Stimulated activated CD8-positive, alpha-beta memory T cell treated with anti-CD3 and anti-CD28 coated beads, Interleukin-4, amount 100 ng/mL, for 1 hour (primary cell): ENCODE measurements at places on chromosomes 5 and 9.

- DNase-seq = no peak
Observed at GRCh38 chr9:134346151-134346550, 19.9 kb downstream of the RXRA start.

DNA sequence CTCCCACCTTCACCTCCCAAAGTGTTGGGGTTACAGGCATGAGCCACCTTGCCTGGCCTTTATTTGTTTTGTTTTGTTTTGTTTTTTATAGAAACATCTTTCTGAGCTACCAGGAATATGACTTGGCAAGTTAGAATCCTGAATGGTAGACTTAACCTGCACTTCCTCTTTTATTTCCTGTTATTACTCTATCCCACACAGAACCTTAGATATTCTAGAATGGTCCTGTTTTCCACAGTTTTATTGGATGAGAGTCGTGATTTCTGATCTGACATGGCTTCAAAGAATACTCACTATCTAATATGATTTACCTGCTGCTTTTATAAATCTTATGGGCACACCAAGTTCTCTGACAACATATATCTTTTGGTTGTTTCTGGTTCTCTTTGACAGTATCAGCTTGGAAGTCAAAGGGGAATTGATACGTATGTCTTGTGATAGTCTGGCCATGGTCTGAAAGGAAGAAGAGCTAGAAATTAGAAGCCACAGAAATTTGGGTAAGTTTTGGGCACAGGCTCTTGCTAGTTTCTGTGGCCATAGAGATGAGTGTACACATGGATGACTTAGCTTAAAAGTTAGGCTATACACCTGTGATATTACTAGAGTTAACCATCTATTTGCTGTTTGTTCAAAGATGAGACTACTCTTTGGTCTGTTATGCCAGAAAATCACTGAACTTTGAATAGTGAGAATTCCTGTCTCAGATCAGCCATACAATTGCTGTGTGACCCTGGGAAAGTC, 4.7 kb upstream of the PANK3 start:
- no peak for DNase-seq

- DNase-seq = no peak
Observed at GRCh38 chr9:77883846-77884771, 147.5 kb downstream of the GNAQ start.

DNA sequence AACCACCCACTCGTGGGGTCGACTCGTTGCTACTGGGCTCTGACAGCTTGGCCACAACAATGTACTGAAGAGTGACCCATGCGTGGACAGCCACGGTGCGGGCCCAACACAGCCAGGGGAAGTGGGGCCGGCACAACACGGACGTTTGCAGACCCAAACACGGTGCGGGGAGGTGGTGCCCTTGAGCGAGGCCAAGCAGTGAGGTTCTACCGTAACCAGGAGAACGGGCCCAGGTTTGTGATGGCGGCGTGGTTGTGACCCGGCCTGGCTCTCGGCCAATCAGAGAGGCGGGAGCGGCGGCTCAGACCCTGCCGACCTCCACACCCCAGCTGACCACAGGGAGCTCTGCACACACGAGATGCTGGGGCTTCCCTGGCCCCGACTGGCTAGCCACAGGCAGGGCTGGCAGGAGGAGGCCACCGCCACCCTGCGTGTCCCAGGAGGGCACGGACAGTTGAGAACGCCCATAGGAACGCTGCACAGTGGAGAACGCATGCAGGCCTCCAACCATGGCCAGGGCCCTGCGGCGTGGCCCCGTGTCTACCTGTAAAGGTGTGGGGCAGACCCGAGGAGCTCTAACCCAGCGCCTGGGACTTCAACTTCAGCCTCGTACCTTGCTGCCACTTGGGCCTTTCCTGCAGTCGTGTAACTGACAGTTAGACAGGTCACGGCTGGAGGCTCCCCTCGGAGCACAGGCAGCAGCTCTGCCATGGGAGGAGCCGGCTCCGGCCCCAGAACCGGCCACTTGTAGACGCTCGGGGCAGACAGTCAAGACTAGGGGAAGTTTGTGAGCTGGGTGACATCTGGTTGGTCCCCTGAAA, 13.7 kb downstream of the BRD3 start:
- DNase-seq = no peak

DNA sequence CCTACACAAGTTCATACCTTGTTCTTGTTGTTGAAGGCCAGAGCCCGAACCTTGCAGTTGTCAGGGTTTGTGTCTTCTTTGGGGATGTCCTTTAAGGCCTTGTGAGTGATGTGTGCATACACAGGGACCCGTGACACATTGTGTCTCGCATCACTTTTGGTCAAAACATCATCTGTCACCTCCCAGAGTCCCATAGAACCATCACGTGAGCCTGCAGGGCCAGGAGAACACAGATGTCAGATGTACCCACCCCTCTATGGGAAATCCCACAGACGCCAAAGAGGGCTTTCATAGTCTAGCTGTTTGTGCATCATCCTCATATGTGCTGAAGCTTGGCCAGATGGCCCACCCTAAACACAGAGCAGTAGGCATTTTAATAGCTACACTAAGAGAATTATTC, 28.2 kb downstream of the DCAF12 start:
- DNase-seq = no peak

DNA sequence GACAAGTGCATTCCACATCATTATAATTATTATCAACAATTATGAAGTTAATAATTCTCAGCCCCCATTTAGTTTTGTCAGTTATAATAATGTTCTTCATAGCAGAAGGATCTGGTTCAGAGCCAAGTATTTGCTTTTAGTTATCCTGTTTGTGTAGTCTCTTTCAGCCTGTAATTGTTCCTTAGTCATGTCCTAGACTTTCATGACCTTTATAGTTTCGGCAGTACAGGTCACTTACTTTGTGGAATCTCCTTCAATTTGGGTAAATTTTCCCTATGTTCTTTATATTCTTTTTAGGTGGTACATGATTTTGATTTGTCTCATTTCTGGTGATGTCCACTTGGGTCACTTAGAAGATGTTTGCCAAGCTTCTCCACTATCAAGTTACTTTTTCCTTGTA, 34.3 kb downstream of the UBE2R2 start:
- no peak for DNase-seq

GRCh38 chr5:52798938-52799337, 11.2 kb downstream of the ITGA1 start:
- DNase-seq = no peak
